Activated CD8-positive, alpha-beta memory T cell treated with anti-CD3 and anti-CD28 coated beads for 4 hours (primary cell): ENCODE measurements at places on chromosomes 3 and 15.

GRCh38 chr15:23869396-23869795, 182.3 kb upstream of the NDN start:
- no peak for DNase-seq

GRCh38 chr3:170356596-170357175, 829 bp upstream of the SKIL start:
- peak; percentile 6 for DNase-seq

GRCh38 chr3:14541646-14542045, 1.5 kb upstream of the GRIP2 start:
- no peak for DNase-seq

GRCh38 chr15:83063551-83063950, 3.5 kb downstream of the BTBD1 start:
- DNase-seq, result no peak

GRCh38 chr3:188060840-188061544, 93.0 kb upstream of the LPP start:
- DNase-seq, result peak; percentile 40

DNA sequence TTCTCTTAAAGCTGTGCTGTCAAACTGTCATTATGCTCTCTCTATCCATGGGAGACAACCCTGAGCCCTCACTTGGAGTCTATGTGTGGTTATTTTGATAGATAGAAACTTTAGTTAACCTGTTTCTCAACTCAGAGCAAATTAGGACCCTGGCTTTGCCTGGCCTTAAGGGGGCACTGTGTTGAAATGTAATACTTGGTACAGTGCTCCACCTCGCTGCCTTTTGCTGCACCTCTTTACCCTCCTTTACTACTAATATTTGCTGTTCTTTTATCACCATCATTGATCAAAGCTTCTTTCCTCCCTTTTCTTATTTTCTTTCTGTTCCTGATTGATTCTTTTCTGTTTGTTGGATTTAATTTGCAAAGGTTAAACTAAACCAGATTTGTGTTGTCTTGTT, 34.3 kb downstream of the STT3B start:
- peak; percentile 15 for DNase-seq

- no peak for DNase-seq
Measured at GRCh38 chr15:45665261-45665660, 30.4 kb downstream of the SQOR start.

DNA sequence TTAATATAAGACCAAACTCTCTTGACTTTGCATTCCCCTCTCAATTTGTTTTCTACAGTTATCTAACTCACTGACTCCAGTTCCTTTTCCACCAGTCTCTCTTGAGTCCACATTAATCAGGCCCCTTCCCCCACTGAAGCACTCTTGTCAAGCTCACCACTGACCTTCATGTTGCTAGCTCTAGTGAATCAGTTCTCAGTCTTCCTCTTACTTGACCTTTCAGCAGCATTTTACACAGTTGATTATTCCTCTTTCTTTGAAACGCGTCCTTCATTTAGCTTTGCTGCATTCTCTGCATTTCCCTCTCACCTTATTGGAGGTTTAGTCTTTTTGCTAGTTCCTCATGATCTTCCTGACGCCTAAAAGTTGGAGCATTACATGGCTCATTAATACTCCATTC, 8.3 kb downstream of the PPP2R3A start:
- no peak for DNase-seq

DNA sequence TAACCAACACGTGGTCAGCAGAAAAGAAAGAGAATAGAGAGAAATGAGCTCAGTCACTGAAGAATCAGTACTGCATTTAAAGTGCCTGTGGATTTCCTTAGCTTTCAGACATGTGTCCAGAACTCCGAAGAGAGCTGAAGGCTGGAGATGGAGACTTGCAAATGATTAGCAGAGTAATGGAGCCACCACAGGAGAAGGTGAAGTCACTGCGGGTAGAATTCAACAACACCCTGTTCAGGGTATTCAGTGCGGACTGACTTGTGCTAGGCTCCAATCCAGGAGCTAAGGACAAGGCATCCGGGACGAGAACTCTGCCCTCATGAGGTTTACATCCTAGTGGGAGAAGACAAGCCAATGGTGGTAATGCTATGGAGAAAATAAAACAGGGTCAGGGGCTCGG, 4.2 kb downstream of the EIF4E3 start:
- DNase-seq, result no peak

- no peak for DNase-seq
Measured at GRCh38 chr3:84566256-84566655, 392.5 kb upstream of the CADM2 start.

GRCh38 chr3:159865041-159865579, 123.5 kb upstream of the IL12A start:
- no peak for DNase-seq

GRCh38 chr3:97838393-97838792, 16.6 kb downstream of the CRYBG3 start:
- DNase-seq, result no peak

- no peak for DNase-seq
Measured at GRCh38 chr3:101926594-101927105, 77.3 kb downstream of the NFKBIZ start.
